ENCODE measurements at places on chromosomes 5 and 9. TPM values are rescaled to one million over a fixed set of nuclear protein-coding genes. Genes with fewer than 3 reads are reported as not detected.

PCDHA4 gene
- 0.42 TPM for total RNA-seq

PAEP gene
- total RNA-seq, result not detected

PRXL2C gene
- 10.6 TPM for total RNA-seq

CTXN3 gene
- total RNA-seq, result not detected

STK32A gene
- 18.2 TPM for total RNA-seq

LEAP2 gene
- 3.6 TPM for total RNA-seq

SEMA4D gene
- 12.4 TPM for total RNA-seq

FRMPD1 gene
- total RNA-seq, result 1.8 TPM

BAAT gene
- 0.33 TPM for total RNA-seq

SLC30A5 gene
- 47.7 TPM for total RNA-seq

DCANP1 gene
- not detected for total RNA-seq

GHR gene
- 5.4 TPM for total RNA-seq

PCDHGB4 gene
- total RNA-seq, result 0.82 TPM

FAM78A gene
- total RNA-seq, result 0.30 TPM

SPAG8 gene
- 0.43 TPM for total RNA-seq

LCN10 gene
- total RNA-seq, result 0.07 TPM

IFNE gene
- not detected for total RNA-seq

SH3RF2 gene
- 0.17 TPM for total RNA-seq

ELOVL7 gene
- 0.62 TPM for total RNA-seq

SPINK7 gene
- not detected for total RNA-seq

IFNA13 gene
- not detected for total RNA-seq

CDH18 gene
- 7.3 TPM for total RNA-seq

DRD1 gene
- total RNA-seq, result 2.6 TPM

DPYSL3 gene
- 308 TPM for total RNA-seq

CDX1 gene
- total RNA-seq, result 2.7 TPM

GDNF gene
- 0.78 TPM for total RNA-seq

SOX30 gene
- total RNA-seq, result 0.16 TPM

SLC25A2 gene
- total RNA-seq, result not detected
